ENCODE measurements at places on chromosomes 7 and 10.

DNA sequence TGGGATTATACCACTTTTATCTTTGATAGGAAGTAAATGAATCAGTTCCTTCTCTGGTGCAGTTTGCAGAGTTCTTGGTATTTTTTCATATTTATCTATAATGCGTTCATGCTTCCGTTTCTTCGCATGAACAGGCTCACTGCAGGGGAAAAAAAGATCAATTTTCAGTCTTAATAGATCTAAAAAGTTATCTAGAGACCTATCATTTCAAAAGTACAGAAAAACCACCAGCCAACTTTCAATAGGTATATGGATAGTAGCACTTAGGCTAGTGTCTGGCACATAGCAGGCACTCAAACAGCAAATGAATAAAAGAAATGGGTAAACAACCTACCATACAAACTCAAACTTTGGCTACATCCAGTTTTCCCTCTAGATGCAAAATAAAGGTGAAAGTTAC is 5.5 kb downstream of the NOC3L start:
- DNase-seq, result no peak

- DNase-seq, result no peak
These were observed 31.0 kb downstream of the TNS3 start for GRCh38 chr7:47550788-47551470.

GRCh38 chr7:2168615-2169311 is 64.0 kb downstream of the MAD1L1 start:
- no peak for DNase-seq

DNA sequence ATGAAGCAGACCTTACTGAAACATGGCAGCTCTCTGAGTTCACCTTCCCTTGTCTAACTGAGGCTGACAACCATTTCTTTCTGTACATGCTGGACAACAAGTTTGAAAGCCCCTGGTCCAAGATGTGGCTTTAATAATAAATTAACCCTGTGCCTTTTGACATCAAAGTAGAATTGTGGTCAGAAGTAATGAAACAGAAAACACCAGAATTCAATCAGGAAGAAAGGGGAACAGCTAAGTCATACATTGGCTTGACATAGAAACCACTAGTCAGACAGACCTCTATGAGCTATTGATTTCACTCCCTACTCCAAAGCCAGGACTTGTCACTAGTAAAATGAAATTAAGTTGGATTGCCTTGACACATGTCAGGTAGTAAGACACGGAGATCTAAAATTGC is 175.2 kb upstream of the ASAH2 start:
- no peak for DNase-seq

- DNase-seq, result no peak
These were observed 309.4 kb downstream of the HGF start for GRCh38 chr7:81460250-81461045.

DNA sequence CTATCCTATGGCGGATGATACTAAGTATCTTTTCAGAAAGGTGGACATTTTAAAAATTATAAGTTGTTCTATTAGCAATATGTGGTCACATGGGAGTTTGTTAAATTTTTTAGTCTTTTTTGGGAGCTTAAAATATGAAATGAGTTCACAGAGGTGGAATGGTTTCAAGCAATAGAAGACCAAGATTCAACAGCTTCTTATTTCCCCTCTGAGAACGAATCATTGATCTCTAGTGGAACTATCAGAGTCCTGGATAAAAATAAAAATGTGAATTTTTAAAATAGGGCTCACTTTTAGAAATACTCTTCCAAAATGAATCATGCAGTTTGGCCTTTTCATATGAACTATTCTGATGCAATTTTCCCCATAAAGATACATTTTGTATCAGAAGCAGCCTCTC is 467.7 kb upstream of the KLF6 start:
- DNase-seq, result no peak

- no peak for DNase-seq
These were observed 167.1 kb upstream of the INHBA start for GRCh38 chr7:41869997-41870396.

- DNase-seq, result no peak
These were observed 40.8 kb upstream of the LOXL4 start for GRCh38 chr10:98308669-98309365.
